ENCODE measurements at places on chromosomes 13 and 19. TPM values are rescaled to one million over a fixed set of nuclear protein-coding genes. Genes with fewer than 3 reads are reported as not detected.
A peak's percentile ranks its signal among the peaks of the same experiment; 100 is the strongest.

DNA sequence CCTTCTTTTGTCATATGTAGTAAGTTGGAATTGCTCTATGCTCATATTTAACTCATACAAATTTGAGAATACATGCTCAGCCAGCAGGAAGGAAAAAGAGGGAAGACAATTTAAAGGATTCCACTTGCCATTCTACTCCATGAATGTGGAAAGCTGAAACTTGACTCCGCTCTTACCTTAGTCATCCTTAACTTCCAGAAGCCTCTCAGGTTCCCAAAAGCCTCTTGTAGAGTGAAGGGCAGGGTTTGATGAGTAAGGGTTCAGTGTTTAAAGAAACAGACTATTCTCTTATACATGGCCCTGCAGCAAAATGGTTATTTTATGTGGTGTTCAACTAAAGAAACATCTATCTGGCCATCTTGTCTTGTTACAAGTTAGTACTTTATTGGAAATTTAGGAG is 27.1 kb downstream of the FAM124A start:
- DNase-seq, result no peak

The PALM gene
- 109 TPM for total RNA-seq

- DNase-seq, result no peak
Observed at GRCh38 chr13:31377946-31378345, 178.2 kb downstream of the B3GLCT start.

- peak; percentile 61 for DNase-seq
Observed at GRCh38 chr19:41706741-41707501, 1.5 kb upstream of the CEACAM5 start.

- DNase-seq, result peak; percentile 36
Observed at GRCh38 chr19:41501854-41502253, 58.9 kb downstream of the ERICH4 start.

- DNase-seq, result no peak
Observed at GRCh38 chr13:42544246-42544926, 29.6 kb upstream of the TNFSF11 start.

The CACNG8 gene
- 0.14 TPM for total RNA-seq

GRCh38 chr13:106911627-106912026 is 343.7 kb upstream of the ARGLU1 start:
- no peak for DNase-seq

DNA sequence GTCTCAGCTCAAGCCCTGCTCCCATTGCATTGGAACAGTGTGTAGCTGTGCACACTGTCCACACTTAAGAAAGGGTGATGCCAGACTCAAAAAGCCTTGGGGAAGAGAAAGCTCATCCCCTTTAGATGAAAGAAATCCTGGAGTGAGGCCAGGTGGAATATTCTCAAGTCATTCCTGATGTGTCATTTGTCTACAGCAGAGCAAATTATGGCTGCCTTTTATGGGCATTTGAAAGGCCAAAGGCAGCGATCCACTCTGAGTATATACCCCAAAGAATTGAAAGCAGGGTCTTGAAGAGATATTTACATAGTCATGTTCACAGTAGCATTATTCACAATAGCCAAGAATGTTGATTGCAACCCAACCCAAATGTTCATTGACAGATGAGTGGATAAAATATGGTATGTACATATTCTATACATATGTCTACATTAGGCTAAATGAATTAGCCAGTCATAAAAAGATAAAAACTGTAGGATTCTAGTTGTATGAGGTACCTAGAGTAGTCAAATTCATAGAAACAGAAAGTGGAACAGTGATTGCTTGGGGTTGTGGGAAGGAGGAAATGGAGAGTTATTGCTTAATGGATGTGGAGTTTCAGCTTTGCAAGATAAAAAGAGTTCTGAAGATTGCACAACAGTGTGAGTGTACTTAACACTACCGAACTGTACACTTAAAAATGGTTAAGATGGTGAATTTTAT is 214.9 kb downstream of the KCNRG start:
- DNase-seq, result no peak

DNA sequence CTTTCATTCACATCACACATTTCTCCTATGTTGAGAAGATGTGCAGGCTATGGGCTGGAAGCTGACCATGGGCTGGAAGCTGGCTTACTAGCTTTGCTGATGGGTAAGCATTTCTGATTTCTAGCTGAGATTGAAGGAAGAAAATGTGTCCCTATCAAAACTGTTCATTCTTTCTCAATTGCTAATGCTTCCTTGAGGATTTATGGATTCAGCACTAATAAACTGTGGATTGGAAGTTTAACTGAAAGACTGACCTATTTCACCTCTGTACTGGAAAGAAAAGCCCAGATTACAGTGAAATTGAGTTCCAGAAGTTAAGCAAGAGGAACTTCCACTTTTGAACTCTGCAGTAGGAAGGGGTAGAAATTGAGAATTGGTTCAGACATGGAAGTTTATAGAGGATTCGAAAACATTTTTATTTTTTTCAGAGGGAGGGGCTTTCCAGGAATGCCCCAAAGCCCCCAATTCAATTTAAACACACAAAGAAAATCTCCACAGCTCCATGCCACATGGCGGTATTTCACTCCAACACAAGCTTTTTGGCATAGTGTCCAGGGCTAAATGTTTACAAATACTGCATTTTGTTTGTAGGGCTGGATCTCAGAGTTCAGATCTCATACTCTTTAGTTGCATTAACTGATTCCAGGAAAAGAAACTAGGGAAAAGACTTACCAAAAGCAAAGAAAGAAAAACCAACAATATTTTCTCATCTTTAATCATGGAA is 61.2 kb upstream of the ARGLU1 start:
- DNase-seq, result no peak

The ZNF66 gene
- 2.5 TPM for total RNA-seq

The PRDX2 gene
- total RNA-seq, result 214 TPM

The ACOD1 gene
- not detected for total RNA-seq

DNA sequence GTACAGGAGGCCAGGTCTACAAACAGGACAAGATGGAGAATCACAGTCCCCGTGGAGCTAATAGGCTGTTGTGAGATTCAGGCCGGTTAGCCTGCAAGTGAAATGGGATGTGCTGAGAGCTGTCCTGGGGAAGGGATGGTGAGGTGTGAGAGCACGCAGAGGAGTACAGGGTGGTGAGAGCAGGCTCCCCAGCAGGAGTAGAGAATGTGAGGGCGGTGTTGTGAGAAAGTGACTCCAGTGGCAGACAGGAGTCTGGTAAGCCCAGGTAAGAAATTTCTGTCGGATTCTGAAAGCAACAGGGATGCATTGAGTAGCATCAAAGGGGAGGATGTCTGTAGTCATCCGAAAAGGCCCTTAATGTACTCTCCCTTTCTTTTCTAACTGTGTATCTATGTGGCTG is 50.7 kb upstream of the GPR183 start:
- no peak for DNase-seq

The ATP1A3 gene
- total RNA-seq, result 0.05 TPM

DNA sequence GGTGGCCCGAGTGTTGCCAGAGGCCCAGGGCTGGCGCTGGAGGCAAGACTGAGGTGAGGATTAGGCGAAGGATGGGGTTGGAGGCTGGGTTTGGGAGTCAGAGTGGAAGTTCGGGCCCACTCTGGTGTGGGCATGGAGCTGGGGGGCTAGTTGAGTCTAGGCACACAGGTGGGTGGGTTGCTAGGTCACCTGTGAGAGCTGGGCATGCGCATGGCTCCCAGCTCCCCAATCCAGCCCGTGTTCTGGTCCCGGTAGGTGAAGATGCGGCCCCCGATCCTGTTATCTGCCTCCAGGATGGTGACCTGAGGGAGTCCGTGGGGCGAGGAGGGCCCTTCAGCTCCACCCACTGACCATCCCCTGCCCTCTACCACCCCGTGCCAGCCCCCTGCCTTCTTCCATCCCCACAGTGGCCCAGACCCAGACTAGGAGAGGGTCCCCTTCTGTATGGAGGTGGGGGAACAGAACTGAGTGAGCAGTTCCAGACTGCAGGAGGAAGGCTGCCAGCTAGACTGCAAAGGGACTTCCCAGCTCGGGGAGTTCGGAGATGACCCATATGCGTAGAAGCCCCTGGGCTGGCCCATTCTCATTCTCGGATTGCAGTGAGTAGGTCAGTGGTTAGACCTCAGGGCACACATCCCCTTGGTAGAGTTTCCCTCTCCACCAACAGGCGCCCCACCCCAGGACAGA is 1.7 kb downstream of the IL4I1 start:
- DNase-seq, result no peak

DNA sequence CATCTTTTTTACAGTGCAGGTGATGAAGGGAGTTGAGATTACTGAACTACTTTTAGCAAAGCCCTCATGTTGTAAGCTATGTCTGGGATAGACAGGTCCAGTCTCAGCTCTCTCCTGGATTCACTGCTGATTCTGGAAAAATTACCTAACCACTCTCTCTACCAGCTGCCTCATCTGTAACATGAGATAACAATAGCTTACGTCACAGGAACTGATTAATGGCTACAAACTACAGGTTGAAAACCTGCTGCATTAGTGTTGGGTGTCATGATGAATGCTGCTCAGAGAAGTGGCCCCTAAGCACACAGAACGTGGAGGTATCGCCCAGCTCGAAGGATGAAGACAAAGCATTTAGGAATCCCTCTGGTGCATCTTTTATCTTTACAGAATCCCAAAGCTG is 277.8 kb downstream of the ABCC4 start:
- peak; percentile 41 for DNase-seq
